ENCODE measurements at places on chromosomes 2 and 18.
A peak's percentile ranks its signal among the peaks of the same experiment; 100 is the strongest.

DNA sequence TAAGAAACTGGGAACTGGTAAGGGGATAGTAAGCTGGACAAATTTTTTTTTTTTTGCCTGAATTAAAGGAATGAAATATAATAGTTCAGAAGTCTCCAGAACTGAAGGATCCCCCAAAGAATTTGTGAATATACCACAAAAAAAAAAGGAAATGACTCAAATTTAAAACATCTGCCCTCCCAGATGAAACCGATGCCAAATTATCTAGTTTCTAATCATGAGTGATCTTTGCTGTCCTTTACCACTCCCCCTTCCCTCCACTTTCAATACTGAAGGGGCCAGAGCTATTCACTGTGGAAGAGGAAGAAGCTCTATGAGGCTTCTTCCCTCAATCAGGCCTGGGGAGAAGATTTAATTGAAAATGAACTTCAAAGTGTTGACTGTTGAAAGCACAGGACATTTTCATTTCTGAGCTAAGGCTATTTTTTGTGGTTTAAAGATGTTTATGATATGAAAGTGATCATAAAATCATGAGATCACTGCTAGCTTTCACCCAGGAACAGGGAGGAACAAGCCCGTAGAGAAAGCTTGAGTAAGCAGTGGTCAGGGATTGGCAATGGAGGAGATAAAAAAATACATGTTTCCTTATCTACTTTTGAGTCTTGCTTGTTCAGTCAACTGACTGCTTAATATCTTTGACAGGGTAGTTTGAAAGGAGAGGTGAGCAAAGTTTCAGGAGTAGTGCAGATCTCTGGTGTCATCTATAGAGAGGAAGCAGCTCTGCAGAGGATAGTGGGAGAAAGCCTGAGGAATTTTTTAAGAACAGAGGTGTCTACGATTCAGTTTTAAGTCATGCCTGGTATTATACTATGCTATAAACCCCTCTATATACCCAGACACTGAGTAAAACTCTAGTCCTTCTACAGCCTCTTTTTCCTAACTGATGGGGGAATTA is 409.5 kb upstream of the FIGN start:
- DNase-seq: no peak

DNA sequence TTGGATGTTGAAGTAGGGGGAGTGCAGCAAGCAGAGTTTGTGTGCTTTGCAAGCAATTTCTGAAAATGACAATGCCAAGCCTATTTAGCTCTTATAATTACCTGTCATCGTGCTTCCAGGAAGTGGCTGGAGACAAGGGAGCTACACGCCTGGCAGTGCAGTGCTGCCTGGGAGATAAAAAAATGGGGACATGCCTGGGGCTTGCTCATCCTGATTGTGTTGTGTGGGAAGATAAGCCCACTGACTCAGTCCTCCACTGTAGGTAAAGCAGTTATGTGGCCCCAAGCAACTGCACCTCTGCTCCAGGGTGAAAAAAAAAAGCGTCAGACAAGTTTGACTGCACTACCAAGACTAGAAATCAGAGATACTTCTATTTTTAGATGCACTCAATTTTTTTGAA is 396.9 kb upstream of the NXPH2 start:
- no peak for DNase-seq

- DNase-seq: no peak
Measured at GRCh38 chr2:196719110-196719872, 79.8 kb downstream of the CCDC150 start.

DNA sequence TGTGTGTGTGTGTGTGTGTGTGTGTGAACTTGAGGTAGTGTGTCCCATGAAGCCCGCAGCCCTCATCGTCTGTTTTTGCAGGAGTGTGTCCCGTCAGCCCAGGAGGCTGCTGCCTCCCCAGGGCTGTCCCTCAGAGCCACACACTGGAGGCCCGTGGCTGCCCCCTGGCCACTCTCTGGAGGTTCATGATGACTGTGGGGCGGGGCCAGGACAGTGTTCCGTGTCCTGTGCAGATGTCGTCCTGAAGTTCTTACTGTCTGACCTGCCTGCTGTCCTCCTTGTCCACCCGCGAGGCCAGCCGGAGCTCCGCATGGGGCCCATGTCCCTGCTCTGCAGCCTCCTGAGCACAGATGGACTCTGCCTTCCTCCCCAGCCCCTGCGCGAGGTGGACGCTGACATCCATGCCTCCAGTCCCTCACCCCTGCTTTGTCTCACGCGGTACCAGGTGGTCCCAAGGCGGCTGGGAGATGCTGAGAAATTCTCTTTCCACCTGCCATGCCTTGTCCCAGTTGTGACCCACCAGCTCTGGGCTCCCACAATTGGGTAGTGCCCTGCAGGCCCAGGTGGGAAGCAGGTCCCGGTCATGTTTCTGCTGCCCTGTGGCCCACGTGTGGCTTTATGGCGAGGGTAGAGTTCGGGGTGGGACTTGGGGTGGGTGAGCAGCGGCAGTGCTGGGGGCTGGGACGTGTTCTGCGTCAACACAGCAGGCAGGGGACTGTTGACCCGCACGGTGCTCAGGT is 92.8 kb downstream of the NFATC1 start:
- no peak for DNase-seq

DNA sequence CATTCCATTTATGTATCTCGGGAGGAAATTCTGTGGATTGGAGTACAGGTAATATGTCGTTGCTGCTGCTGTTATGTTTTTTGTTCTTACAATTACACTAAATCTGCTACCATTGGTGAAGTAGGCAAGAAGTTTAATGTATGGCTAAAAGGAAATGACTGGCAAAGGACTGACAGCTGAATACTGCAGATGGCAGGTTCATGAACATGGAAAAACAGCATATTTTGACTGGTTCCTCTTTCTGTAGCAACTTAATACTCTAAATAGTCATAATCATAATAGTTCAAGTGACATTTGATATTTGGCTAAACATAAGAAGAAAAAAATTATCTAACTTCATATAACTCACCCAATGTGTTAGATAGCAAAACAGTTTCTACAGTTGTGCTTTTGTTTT is 84.5 kb upstream of the PGAP1 start:
- DNase-seq: no peak

- DNase-seq: no peak
Measured at GRCh38 chr2:174666312-174666711, 68.7 kb upstream of the WIPF1 start.

GRCh38 chr2:102826904-102827303 is 65.1 kb downstream of the TMEM182 start:
- DNase-seq: no peak

DNA sequence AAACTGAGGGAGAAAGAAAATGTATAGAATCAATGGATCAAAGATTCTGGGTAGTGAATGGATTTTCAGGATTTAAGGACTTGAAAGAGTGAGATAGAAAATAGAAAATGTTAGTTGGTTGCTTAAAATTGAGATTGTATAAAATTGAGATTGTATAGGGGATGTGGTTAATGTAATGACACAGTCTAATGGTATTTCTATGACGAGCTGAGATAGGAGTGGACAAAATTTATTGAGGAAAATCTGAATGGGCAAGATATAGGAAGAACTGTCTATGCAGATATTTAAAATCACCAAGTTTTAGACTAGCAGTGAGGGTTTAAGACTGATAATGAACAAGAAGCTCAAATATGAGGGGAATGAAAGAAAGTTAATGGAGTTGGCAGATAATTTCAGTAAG is 406.6 kb downstream of the NYAP2 start:
- DNase-seq: no peak

DNA sequence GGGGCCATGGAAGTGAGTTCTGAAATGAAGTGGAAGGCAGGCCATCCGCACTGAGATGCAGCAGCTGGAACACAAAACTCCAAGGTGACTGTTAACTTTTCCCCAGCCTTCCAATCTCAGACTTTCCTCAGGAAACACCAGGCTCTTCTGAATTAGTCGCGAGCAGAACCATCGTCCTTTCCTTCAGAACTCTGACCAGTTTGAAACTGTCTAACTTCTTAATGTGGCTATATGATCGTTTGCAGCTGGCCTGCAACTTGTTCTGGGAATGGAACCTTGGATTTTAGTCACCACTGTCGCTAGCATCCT is 620 bp upstream of the RPL37A start:
- DNase-seq: no peak

- DNase-seq: no peak
Measured at GRCh38 chr2:78861546-78861945, 164.0 kb upstream of the REG3G start.

GRCh38 chr2:17539611-17540092 is 844 bp upstream of the VSNL1 start:
- DNase-seq: no peak

DNA sequence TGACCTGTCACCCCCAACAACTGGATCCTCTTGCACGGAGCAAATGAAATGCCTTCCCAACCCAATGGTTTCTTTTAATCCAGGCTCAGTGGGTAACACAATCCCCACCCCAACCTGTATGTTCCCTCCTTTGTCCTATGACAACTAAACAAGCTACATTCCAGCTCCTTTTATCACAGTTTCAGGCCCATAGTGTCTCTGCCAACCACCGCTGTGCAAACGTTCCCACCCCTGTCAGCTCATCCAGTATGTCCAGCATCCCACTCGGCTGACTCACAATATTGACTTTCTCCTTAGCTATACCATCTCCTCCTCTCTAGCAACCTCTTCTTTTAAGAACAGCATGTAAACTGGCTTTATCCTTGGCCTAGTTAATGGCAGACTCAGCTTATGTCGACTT is 117.9 kb upstream of the PPP1CB start:
- no peak for DNase-seq

- no peak for DNase-seq
Measured at GRCh38 chr18:13893418-13893760, 21.9 kb downstream of the MC2R start.

- DNase-seq: no peak
Measured at GRCh38 chr2:230128623-230129342, 60.1 kb upstream of the SLC16A14 start.

DNA sequence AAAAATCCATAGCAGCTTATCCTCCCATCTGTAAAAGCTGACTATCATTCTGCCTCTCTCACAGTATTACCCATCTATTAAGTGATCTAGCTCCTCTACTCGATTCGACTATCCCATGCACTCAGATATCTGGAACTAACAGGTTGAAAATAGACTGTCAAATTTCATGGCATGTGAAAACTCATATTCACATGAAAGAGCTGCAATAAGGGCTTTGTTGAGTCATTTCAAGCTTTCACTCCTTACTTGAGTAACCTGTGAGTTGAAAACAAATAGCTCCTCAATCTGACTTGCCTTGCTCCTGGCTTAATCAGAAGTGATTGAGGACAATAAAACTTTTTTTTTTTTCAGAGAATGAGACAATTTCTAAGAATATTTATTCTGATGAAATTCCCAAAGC is 192.4 kb upstream of the ERBB4 start:
- DNase-seq: no peak

DNA sequence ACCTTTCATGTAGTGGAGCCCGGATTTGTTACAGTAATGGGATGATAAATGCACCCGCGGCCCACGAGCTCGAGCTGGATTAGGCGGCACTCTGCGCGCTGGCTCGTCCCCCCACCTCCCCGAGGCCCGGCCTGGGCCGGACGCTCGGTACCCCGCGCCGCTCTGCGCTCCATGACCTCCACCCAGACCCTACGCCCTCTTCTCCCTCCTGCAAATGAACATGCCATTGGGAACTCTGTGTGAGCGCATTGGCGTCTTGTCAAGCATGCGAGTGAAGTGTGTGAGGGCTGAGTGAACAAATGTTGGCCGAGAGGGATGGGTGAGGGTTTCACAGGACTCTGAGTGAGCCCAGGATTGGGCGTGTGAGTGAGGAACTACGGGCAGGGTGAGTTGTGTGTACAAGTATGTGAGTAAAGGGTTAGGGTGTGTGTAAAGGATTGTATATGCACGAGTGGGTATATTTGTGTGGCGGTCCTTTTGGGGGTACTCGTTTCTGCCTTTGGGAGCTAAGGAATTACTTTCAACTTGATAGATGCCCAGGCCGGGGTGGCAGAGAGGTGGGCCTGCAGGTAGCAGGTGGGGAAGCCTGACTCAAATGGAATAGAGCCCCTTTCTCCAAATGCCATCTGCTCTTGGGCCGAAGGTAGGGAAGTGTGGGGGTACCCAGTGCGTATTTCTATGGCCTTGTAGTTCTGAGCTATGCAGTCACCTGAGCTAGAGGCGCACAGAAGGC is 2.9 kb upstream of the EN1 start:
- no peak for DNase-seq

DNA sequence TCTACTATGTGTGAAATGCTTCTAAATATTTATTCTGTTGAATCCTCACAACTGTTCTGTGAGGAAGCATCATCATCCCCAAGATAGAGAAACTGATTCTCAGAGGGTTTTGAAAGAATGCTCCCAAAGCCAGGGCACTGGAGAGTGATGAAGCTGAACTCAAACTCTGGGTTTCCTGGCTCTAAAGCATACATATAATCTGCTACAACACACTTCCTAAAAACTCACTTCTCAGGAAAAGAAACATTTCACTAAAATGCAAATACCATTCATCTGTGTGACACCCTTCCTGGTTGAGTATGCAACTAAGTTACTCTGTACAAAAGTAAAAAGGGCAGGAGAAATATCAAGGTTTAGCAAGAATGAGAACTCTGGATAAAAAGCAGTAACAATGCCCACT is 58.6 kb downstream of the GRB14 start:
- DNase-seq: no peak

DNA sequence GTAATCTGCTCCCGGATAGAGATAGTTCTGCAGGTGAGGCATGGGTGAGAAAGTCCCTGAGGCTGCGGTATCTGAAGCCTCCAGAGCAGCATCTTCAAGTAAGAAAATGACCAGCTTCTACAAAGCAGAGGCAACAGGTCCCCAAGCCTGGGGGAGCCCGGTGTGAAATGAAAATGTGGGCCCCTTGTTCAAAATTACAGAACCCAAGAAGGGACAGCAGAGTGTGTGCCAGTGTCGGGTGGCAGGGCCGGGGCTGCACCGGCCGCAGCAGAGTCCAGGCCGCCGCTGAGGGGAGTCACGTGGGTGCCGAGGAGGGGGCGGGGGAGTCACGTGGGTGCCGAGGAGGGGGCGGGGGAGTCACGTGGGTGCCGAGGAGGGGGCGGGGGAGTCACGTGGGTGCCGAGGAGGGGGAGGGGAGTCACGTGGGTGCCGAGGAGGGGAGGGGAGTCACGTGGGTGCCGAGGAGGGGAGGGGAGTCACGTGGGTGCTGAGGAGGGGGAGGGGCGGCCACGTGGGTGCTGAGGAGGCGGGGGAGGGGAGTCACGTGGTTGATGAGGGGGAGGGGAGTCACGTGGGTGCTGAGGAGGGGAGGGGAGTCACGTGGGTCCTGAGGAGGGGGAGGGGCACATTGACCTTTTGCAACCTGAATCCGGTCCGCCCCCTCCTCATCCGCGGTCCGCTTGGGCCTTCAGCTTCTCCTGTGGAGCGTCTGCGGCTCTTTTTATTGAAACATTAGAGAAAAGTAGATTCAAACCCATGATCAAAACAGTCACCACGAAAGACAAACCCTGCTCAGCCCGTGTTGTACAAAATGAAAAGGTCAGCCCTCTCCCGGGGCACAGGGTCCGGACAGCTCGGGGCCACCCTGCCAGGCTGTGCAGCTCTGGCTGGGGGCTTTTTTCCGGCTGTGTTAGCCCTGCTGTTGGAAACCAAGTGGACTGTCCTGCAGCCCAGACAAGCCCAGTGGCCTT is 10.4 kb downstream of the COLEC11 start:
- peak; percentile 33 for DNase-seq

DNA sequence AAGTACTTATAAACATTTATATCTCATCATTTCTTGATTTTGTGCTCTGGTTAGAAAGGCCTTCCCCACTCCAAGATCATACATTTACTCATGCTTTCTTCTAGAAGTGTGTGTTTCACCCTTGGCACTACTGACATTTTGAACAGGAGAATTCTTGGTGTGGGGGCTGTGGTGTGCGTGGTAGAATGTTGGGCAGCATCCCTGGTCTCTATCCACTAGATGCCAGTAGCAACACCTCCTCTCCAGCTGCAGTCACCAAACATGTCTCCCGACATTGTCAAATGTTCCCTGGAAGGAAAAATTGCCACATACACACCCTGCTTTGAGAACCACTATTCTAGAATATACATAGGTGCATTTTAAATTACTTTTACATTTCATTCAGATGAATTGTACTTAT is 8.7 kb upstream of the TGIF1 start:
- no peak for DNase-seq
